ENCODE measurements at places on chromosomes 6 and 20. TPM values are rescaled to one million over a fixed set of nuclear protein-coding genes. Genes with fewer than 3 reads are reported as not detected.

GRCh38 chr20:10560686-10561085 is 113.1 kb downstream of the JAG1 start:
- DNase-seq, result no peak
- H3K4me3 ChIP-seq, result no peak overlapping the region
- H3K27me3 ChIP-seq, result no peaks in the 10 kb centered on the region
- no peak overlapping the region for H3K27ac ChIP-seq
- no peaks in the 10 kb centered on the region for H3K36me3 ChIP-seq
- no peaks in the 10 kb centered on the region for H3K4me1 ChIP-seq

Gene FAM83B
- 12.7 TPM for total RNA-seq

DNA sequence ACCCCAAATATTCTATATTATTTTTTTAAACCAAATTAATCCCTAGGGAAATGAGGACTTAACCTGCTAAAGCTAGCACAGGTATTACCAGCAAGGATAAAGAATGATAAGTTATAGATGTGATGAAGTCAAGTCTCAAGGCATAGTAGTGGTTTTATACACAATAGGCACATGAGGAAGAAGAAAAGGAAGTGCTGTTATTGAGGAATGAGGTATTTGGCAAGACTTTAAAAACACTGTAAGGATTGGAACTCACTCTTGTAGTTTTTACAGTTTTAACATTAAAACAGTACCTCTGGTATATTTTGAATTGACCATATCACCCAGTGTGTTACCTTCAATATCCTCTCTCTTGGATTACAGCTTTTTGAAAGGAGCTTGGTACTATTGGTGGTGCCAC is 54.6 kb downstream of the PHF3 start:
- no peak overlapping the region for H3K27ac ChIP-seq
- no peak for DNase-seq
- no peaks in the 10 kb centered on the region for H3K27me3 ChIP-seq
- peaks cover 2% of the 10 kb centered on the region for H3K36me3 ChIP-seq

GRCh38 chr6:137911675-137912191 is 44.7 kb downstream of the TNFAIP3 start:
- DNase-seq, result no peak
- H3K27ac ChIP-seq, result no peak overlapping the region
- no peaks in the 10 kb centered on the region for H3K4me1 ChIP-seq
- H3K36me3 ChIP-seq, result no peaks in the 10 kb centered on the region
- H3K4me3 ChIP-seq, result no peak overlapping the region
- H3K27me3 ChIP-seq, result no peaks in the 10 kb centered on the region
